ENCODE measurements at places on chromosomes 3 and 15.

DNA sequence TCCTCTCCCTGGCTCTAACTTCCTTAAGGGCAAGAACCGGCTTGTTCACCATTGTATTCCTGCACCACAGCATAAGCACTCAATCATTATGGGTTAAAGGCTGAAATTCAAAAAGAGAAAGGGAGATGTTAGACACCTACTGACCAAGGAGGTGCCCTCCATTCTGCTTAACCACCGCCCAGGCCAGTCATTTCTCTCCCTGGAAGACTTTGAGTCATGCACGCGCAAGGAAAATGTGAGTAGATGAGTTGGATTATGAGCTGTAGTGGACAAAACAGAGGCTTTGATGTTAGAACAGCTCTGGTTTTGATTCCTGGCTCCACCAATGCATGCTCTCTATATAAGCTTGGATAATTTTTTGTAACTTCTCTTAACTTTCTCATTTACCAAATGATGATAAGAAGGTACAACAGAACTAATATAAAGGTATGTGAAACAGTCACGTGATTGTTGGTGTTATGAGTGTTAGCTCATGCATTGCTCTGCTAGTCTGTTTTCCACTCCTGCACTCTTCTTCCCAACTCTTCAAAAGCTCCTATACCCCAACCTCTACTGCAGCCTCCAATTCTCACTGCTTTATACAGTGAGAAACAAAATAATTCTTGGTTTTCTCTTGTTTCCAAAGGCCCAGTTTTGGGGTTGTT is 148.4 kb upstream of the ATP11B start:
- DNase-seq: no peak

GRCh38 chr3:41907330-41908073 is 54.4 kb downstream of the ULK4 start:
- no peak for DNase-seq

GRCh38 chr3:187305881-187306280 is 14.3 kb upstream of the MASP1 start:
- DNase-seq: no peak

GRCh38 chr3:55197021-55197420 is 269.2 kb upstream of the LRTM1 start:
- no peak for DNase-seq

DNA sequence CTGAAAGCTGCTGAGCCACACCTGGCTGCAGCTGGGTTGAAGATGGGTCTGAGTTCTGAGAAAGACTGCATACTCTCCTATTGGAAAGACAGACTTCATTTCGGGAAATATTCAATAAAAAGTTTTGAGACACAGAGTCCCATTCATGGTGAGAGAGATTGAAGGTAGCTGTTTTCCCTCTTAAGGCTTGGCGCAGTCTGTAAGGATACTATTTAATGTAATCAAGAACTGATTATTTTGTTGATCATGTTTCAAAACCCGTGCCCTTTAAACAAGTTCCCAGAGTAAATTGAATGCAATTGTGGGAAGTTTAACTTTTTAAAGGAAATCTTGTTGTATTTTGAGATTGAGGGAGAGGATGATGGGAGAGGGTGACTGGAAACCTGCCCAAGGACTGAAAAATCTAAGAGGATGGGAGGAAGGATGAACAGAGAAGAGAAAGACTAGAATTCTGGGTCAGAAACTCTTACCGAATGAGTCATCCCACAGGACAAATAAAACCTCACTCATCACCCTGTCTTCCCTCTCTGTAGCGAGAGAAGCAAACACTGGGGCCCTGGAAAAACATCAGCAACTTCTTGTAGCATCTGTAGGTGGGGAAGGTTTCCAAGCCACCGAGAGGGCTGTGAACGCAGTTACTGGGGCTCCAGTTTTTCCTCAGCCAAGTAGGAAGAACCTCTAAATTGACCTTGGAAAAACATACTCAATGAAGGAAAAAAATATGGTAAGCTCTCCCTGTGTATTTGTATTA is 193.2 kb upstream of the TPRG1 start:
- DNase-seq: no peak

GRCh38 chr15:70763950-70764730 is 782 bp upstream of the UACA start:
- DNase-seq: no peak

GRCh38 chr3:105246536-105246935 is 120.2 kb upstream of the ALCAM start:
- DNase-seq: no peak

GRCh38 chr3:126758882-126759281 is 54.8 kb downstream of the CHCHD6 start:
- DNase-seq: no peak

DNA sequence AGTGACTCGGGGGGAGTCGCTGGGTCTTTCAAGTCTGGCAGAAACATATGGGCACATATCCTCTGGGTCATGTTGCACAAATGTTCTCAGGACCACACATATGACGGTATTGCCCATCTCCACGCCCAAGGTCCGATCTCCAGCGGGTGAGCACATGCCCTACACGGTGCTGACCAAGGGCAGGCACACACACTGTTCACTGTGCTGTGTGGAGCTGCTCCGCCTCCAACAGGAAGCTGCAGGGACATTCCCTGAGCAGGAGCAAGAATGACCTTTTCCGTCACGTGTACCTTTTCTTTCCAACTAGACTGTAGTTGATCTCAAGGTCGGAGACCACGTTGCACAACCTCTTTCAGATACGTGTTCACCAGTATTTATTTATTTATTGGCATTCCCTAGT is 41.7 kb upstream of the B3GNT5 start:
- no peak for DNase-seq

DNA sequence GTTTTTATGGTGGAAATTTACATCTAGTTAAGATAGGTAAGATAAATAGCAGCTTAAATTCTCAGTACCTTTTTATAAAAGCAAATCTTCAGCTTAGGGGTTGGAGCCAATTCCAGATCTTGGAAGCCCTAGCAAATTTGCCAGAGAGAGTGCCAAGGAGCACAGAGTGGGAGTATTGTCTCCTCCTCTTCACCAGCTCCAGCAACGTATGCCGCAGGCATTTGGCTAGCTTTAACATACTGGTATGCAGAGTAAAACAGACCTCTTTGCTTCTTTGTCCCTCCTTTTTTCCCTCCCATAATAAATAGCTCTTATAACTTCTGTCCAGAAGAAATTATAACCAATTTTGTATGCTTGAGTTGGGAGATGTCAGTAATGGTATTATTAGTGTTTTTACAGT is 140.4 kb downstream of the DIPK2A start:
- DNase-seq: no peak

DNA sequence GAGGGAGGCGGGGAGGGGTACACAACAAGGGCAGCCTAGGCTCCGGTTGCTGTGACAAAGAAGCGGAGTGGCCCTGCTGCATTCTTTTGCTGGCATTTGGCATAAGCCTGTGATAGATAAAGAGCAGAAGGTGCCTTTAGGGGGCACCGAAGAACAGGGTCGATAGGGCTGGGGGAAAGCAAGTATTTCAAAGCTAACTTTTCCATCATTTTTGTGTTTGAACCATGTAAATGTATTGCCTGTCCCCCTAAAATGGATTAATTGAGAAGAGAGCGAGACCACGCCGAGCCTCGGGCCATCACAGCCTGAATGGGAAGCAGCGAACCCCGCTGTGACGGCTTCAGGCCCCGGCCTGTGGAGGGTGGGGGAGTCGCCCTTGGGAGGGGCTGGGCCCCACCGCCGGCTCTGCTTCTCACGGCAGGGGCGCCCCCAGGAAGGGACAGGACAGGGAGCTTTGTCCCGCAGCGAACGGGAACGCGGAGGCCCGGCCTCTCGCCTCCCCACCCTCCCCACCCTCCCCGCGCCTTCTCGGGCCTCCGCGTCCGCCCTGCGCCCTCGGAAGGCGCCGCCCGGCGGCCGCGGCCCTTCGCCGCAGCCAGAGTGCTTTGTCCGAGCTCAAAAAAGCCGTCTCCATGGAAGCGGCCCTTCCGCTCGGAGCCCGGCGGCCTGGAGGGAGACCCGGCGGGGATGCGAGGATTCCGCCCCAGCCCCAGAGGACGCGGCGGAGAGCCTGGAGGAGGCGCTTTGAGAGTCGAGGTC is 32.4 kb upstream of the ALDH1L1 start:
- DNase-seq: no peak

- no peak for DNase-seq
These were observed 41.3 kb downstream of the WHAMM start for GRCh38 chr15:82850731-82851130.

DNA sequence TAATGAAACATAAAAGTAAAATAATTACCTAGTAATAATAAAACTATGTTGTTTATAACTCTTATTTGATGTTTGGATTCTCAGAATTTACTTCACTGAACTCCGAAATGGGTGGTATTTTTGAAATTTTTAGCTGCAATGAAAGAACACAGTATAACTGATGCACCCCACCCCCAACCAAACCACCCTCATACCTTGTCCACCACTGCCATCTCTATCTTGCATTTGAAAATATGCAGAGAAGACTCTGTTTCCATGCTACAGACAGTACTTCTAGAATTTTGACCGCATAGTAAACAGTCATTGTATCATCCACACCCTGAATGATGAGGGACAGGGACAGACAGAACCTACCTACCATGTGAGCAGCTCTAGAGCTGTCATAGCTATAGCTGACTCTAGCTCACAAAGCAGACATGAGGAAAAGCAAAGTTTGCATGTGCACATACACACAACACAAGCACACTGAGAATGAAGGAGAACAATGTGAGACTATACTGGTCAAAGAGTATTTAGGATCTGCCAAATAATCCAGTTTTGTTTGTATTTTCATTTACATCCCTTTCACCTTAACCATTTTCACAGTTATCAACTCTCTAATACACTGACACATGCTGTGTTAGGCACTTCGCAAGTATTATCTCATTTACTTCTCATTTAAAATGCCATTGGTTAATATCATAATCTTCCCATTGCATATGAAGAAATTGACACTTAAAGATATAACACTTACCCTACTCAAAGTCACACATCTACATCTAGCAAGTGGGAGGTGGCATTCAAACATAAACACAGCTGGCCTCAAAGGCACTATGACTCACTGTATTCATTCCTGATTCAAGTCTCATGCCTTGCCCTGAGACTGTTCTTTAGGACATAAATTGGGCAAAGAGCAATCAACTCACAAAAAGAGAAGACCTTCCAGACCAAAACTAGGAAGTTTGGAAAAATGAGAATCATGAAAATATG is 1014.7 kb upstream of the CFAP20DC start:
- DNase-seq: no peak

GRCh38 chr3:121482660-121483059 is 63.1 kb downstream of the POLQ start:
- no peak for DNase-seq

GRCh38 chr3:72043204-72044133 is 258.5 kb upstream of the PROK2 start:
- no peak for DNase-seq

DNA sequence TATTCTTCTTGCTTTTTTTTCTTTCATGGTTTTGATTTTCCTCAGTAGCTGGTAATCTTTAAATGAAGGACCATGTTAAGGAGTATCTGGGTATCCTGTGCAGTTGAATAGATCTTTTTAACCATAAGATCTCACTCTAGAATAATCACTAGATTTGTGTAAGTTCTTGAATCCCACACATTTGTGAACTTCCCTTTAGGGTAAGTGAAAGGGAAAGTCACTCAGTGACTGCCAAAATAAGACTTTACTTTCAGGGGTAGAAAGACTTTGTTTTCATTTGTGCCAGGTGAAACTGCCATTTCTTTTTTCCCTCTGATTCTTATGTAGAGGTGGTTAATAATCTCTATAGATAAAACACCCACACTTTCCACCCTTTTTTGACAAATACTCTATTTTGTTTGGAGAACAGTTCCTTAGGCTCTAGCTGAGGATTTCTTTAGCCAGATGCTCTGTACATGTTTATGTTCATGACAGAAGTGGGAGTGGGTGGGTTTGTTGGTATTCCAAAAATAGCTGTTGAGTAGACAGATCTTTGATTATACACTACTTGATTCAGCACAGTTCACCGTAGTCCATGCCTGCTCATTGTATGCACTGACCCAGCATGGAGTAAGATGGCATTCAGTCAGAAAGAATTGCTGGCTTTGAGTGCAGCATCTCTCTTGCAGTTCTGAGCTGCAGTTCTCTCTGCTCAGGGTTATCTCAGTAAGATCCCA is 28.5 kb downstream of the LRRC49 start:
- DNase-seq: no peak

DNA sequence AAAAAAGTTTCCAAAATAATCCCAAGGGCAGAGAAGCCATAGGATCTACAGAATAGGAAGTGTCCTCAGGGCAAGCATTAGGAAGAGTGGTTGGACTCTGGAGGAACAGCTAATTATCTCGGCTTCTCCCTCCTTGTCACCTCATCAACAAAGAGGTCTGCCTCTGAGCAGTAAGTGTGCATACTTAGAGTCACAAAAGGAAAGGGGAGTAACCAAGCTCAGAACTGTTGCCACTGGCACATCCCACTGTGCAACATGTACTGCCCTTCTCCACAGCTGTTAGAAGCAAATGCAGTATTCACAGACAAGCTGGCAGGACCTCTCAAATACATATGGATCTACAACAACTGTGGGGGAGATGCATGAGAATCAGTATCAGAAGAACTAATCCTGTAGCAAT is 31.5 kb downstream of the NGLY1 start:
- DNase-seq: no peak

GRCh38 chr15:50425219-50425618 is 1.0 kb downstream of the USP8 start:
- DNase-seq: peak; percentile 29

GRCh38 chr3:170689296-170689829 is 103.5 kb upstream of the SLC7A14 start:
- DNase-seq: no peak

DNA sequence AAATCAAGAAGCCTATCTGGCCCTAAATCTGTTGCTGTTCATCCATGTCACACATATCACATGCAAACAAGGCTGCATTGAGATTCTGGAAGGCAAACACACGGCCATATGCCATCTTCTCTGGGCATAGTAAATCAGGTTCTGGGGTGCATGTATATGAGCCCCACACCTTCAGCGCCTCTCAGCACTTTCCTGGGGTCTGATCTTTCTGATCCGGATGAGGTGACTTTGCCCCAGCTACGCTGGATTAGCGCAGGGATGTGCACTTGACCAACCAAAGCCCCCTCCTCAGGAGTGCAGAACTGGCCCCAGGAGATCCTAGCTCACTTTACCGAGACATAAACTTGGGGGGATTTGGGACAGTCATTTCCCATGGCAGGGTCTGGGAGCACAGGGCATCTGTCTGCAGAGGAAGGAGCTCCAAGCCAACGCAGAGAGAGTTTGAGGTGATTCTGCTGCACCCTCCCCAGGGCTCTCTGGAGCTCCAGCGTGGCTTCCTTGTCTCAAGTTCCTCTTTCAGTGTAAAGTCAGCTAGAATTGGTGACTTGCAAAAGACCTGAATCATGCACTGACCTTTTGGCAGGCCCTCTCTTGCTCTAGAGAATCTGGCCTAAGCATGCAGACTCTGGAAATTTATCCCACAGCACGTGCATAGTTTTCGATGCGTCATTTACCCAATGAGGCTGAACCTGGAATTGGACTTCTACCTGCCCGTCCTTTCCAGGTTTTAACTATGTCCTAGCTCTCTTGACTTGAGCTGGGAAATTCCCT is 63.5 kb upstream of the KLF13 start:
- peak; percentile 76 for DNase-seq

GRCh38 chr3:23490459-23490858 is 287.3 kb downstream of the UBE2E2 start:
- no peak for DNase-seq

All from hematopoietic multipotent progenitor cell treated with erythropoietin and hydrocortisone succinate and interleukin-3 and kit ligand, for 17 days (in vitro differentiated cells).